Ammon's horn (tissue), 1 donor: ENCODE measurements at places on chromosomes 1 and 21.
A peak's percentile ranks its signal among the peaks of the same experiment; 100 is the strongest.

GRCh38 chr21:41816583-41817165 lies 49.8 kb upstream of the RIPK4 start:
- peak; percentile 73 for DNase-seq

DNA sequence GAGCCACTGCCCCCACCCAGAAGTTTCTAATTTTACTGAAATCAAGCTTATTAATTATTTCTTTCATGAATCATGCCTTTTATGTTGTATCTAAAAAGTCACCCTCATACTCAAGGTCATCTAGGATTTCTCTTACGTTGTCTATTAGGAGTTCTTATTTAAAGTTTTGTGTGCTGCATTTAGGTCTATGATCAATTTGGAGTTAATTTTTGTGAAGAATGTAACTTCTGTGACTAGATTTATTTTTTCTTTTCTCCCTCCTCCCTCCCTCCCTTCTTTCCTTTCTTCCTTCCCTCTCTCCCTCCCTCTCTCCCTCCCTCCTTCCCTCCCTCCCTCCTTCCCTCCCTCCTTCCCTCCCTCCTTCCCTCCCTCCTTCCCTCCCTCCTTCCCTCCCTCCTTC lies 317.6 kb downstream of the PLA2G4A start:
- no peak for DNase-seq

- no peak for DNase-seq
Observed at GRCh38 chr21:15224346-15225086, 159.7 kb upstream of the NRIP1 start.

- peak; percentile 43 for DNase-seq
Observed at GRCh38 chr1:51236531-51237350, 668 bp downstream of the RNF11 start.

DNA sequence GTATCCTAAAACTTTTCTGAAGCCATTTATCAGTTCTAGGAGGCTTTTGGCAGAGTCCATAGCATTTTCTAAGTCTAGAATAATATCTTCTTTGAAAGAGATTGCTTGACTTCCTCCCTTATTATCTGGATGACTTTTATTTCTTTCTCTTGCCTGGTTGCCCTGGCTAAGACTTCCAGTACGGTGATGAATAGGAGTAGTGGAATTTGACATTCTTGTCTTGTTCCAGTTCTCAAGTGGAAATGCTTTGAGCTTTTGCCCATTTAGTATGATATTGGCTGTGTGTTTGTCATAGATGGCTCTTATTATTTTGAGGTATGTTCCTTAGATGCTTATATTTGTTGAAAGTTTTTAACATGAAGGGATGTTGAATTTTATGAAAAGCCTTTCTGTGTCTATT lies 1647.9 kb downstream of the PLA2G4A start:
- DNase-seq, result no peak

GRCh38 chr1:200873116-200873670 lies 412 bp downstream of the GPR25 start:
- no peak for DNase-seq

DNA sequence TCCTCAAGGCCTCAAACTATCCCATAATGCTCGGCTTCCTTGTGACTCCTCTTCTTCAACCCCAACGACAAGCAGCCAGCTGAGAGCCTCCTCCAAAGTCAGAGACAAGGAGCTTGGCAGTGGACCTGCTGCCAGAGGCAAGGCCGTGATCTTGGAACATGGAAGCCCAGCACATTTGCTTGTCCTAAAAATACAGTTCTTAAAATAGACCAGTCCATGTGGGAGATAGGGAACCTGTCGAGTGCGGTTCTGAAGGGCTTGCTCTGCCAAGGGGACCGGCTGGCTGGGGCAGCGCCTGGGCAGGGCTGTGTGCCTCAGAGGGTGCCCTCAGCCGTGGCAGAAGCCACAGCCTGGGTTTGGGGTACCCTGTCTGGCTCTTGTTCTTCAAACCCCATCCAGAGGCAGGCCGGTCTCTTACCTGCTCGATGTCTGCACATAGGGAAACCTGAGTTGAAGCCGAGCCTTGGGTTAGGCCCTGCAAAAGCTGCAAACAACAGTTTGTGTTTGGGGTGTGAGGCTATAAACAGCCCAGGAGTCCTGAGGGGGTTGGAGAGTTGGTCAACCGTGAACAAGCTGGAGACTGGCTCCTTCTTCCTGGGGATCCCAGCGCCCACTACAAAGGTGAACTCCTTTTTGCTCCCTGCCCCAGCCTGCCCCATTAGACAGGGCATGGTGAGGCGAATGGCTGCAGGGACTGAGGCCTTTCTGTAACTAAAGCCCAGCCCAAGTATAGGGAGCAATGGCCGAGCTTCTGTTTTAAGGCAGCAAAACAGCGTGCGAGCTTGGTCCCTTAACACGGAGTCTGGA lies 228.8 kb downstream of the CAMTA1 start:
- no peak for DNase-seq

DNA sequence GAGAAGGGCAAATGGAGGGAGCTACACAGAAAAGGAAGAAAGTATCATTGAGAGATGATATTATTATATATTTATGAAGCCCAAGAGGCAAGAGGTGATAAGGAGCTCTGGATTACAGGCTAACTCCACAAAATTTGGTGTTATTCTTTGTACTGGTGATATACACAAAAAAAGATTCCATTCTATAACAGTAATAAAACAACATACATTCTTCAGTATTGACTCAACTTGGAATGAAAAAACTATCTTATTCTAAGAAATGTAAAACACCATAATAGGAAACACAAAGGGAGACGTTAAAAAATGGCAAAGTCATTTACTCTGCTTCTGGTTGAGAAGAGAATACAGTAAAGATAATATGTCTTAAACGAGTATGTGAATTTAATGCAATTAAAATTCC lies 99.4 kb downstream of the TEX35 start:
- no peak for DNase-seq

DNA sequence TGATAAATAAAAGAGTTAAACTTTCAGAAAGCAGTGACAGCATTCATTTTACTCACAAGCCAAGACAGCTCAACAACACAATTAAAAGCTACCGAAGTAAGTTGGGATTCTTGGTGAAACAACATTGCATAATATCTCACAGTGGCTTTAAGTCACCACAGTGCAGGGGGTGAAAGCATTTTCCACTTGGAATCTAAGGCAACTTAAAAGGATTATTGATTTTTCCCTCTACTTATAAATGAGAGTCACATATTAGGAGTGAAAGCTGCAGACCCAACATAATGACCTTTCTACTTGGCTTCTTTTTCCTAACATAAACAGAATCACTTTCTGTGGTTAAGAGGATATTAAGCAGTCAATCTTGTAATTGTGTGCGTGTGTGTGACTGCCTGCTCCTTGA lies 536.6 kb upstream of the CXADR start:
- no peak for DNase-seq

DNA sequence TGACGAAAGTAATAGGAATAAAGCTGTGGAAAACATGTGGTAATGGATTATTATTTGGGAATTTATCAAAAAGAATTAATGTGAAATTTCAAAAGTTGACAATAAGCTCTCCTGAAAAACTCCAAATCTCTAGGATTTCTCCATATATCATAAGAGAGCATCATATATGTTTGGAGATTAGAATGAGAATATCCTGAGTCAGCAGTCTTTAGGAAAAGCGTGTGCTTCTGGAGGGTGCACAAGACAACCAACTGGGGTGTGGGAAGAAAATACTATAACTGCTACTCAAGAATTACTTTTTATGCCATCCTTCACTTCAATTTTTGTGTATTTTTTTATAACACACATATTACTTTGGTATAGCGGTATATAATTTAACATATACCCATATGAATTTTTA lies 19.7 kb downstream of the ELK4 start:
- DNase-seq, result no peak

DNA sequence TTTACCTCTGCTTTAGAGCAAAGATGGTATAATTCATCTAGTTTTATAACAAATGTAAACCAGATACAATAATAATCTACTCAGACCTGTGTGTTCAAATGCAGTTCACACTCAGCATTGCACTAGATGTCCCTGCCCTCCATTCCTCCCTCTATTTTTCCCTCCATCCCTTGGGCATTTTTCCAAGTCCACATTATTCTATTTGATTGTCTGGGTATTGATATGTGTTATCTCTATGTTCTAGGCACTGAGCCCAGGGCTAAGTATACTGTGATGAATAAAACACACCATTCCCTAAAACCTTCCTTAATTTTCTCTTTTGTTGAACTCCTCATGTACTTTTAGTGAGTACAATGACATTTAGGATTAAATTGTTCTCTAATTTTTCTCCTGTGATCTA lies 66.2 kb upstream of the HMCN1 start:
- DNase-seq, result no peak

DNA sequence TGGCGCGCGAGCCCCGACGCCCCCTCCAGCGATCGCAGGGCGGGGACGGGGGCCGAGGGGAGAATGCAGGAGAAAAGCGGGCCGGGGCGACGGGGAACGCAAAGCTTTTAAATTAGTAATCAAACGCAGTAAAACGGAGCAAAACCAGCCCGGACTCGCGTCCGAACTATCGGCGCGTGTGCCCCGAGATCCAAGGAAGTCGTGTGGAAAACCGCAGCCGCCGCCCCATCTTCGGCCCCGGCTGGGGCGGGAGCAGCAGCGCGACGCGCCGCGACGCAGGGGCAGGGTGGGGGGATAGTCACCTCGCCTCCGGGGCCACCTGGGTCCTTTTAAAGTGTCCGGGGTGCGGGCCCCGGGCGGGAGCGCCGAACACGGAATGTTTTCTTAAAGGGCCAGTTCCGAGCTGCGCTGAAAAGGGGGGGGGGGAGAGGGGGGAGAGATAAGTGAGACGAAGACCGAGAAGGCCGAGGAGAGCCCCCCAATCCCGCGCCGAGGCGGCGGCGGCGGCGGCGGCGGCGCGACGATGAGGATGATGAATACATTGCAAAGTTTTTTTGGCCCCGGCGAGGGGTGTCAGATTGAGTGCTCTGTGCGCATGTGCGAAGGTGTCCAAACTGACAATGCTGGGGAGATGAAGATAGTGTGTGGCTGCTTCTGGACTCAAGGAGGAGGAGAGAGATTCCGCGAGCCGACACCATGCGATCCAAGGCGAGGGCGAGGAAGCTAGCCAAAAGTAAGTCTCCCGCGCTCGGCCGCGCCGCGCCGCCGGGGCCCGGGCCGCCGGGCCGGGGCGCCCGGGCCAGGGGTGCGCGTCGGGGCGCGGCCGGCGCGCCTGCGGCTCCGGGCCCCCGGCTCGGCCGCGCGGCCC lies at the start of gene PRDM16:
Gene PRDM16 (plus strand): TSS at position 640 of the 868 bp plus-strand sequence. CDS start 57 bp downstream, at position 697.
- no peak for DNase-seq

DNA sequence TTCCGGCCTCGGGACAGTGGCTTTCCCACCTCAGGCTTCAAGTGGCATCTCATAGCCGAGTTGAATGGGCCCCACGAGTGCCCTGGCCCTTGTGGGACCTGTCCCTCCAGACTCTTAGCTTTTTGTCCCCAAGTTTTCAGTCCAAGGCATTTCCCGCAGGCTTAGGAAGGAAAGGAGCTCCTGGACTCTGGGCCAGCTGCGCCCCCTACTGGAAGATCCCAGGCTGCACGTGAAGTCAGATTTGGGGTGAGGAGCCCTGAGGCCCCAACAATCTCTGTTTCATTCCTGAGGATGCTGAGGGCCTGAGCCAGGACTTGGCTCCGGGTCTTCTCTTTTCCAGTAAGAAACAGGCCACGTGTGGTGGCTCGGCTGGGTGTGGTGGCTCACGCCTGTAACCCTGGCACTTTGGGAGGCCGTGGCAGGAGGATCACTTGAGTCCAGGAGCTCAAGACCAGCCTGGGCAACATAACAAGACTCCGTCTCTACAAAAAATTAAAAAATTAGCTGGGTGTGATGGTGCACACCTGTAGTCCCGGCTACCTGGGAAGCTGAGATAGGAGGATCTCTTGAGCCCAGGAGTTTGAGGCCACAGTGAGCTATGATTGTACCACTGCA lies 67.4 kb downstream of the ARHGEF10L start:
- peak; percentile 79 for DNase-seq

GRCh38 chr1:70707214-70707613 lies 296.1 kb downstream of the CTH start:
- no peak for DNase-seq

DNA sequence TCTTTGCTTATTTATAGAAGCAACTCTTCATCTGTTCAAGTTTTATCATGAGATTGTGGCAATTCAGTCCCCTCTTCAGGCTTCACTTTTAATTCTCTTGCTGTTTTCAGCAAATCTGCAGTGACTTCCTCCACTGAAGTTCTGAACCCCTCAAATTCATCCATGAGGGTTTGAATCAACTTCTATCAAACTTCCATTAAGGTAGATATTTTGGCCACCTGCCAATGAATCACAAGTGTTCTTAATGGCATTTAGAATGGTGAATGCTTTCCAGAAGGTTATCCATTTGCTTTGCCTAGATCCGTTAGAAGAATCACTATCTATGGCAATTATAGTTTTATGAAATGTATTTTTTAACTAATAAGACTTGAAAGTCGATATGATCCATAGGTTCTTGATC lies 946.7 kb upstream of the B3GALT2 start:
- DNase-seq, result no peak

GRCh38 chr1:119602169-119602568 lies 45.9 kb downstream of the ZNF697 start:
- no peak for DNase-seq

DNA sequence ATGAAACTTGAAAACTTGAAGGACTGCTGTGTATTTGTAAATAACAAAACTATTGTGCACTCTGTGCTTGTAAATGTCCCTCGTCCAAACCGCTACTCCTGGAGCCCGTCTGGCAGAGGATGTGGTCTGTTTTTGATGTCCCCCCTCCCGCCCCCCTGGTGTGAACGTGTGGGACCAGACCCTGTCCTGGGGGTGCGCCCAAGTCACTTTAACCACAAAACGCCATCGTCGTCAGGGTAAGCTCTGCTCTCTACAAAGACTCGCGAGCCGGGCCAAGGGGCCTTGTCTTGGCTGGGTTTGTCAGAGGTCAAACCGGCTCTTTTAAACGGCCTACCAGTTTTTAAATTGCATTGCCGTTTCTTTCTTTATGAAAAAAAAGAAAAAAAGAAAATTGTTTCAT lies 87.4 kb upstream of the TMEM51 start:
- DNase-seq, result no peak

GRCh38 chr1:179143322-179143721 lies 61.5 kb downstream of the TOR3A start:
- no peak for DNase-seq

- DNase-seq, result peak; percentile 65
Observed at GRCh38 chr1:168437821-168438220, 106.0 kb downstream of the XCL2 start.

- no peak for DNase-seq
Observed at GRCh38 chr1:7932524-7933138, 8.0 kb downstream of the TNFRSF9 start.

DNA sequence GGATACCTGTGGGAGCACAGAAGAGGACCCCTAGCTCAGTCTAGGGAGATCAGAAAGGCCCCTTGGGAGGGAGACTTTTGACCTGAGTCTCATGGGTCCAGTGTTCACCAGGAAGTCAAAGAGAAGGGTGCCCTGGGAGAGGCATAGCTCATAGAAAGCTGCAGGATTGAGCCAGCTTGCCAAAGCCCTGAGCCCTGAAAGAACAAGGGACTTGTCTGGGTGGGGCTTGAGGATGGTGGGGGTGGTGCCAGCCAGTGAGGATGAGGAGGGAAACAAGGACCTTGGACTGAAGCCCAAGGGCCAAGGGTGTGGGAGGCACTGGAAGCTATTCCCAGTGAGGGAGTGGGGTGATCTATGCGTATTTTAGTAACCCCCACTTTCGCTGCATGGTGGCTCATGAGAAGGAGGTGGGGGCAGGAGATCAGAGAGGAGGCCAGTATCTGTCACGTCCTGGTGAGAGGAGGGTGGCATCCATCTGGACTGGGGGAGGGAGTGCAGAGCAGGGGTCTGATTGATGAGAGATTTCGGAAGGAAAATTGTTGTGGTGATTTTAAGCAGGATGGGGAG lies 28.4 kb downstream of the DMBX1 start:
- DNase-seq, result no peak

GRCh38 chr21:45970674-45971615 lies 10.6 kb upstream of the COL6A1 start:
- peak; percentile 47 for DNase-seq

GRCh38 chr21:15278279-15278678 lies 213.5 kb upstream of the NRIP1 start:
- no peak for DNase-seq
